ENCODE measurements at places on chromosomes 2 and 18. TPM values are rescaled to one million over a fixed set of nuclear protein-coding genes. Genes with fewer than 3 reads are reported as not detected.
A peak's percentile ranks its signal among the peaks of the same experiment; 100 is the strongest.

GRCh38 chr2:102726128-102727087 is 35.4 kb upstream of the TMEM182 start:
- DNase-seq, result no peak

- no peak for DNase-seq
These were observed 10.3 kb upstream of the NTSR2 start for GRCh38 chr2:11680182-11680900.

- no peak for DNase-seq
These were observed 3.8 kb downstream of the SAG start for GRCh38 chr2:233311241-233311926.

GRCh38 chr2:75518638-75519465 is 41.9 kb downstream of the EVA1A start:
- DNase-seq, result no peak

- no peak for DNase-seq
These were observed 44.8 kb downstream of the RRM2 start for GRCh38 chr2:10167316-10167715.

The RASGRP3 gene
- total RNA-seq, result 36.6 TPM

GRCh38 chr2:85704800-85705679 is 10.9 kb downstream of the GNLY start:
- DNase-seq, result no peak

GRCh38 chr2:240299710-240300068 is 135.8 kb upstream of the GPC1 start:
- DNase-seq, result no peak

DNA sequence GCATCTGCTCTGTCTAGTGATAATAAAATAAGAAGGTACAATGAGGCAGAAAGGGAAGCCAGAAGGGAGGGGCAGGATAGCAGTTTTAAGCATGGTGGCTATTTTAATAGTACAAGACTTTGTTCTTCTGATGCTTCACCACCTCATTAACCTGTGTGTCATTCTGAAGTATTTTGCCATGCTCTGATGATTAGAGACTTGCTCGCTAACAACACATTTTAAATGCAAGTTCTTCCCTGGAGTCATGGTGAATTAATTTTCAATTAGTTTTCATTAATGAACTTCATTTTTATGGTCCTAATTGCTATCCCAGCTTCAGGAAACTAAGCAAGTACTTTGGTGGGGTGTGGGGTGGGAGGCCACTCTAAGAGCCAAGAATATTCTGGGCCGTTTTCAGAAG is 25.7 kb upstream of the LNPK start:
- no peak for DNase-seq

- DNase-seq, result no peak
These were observed 46.7 kb upstream of the KCNF1 start for GRCh38 chr2:10864861-10865636.

DNA sequence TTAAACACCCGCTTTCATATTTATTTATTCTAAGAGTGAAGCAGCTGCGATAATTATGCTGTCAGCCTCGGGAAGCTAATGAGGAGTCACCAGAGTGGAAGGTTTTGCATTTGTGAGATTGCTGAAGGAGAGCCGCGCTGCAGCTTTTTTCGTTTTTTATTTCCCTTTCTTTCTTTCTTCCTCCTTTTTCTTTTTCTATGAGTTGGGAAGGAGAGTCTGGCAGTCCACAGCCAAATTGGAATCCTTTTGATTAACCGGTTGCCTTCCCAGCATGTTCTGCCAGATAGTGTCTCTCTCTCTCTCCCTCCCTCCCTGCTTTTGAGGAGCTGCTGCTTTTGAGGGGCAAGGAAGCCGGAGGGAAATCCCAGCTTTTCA is 82.1 kb downstream of the CDK15 start:
- DNase-seq, result peak; percentile 28

- DNase-seq, result no peak
These were observed 1017.6 kb upstream of the GYPC start for GRCh38 chr2:125638345-125638744.

DNA sequence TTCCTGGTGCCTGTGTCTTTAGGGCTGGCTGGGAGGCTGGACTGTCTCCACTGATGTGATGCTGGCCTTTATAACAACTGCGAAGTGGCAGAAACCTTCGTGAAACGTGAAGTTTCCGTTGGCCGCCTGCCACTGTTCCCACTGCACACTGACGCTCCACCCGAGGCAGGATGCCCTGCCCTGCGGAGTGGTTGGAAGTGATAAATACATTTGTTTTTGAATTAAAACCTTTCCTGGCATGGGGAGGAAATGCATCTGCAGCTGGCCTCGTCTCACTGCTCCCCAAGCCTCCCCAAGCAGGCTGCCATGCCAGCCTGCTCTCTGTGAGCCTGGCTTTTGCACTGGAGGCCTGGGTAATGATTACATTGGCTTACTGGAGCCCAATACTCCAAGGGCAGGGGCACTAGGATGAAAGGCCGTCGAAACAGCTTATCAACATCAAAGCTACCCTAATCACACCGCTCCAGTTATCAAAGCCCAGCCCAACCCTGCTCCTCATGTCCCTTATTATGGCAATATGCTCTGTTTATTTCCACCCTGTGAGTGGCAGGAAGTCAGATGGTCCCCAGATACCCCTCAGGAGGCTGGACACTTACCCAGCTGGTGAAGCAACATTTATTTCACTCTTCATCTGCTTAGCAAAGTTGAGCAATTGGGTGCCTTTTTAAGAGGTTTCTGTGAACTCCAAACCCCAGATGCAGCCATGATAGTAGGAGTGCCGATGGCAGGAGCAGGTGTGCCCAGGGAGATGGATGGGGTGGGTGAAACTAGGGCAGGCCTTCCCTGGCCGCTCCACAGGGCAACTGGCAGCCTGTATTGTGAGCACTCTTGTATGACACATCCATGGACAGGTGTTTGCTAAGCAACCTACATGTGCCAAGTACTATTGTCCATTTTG is 97.4 kb upstream of the ITGA6 start:
- DNase-seq, result peak; percentile 34

- no peak for DNase-seq
These were observed 1.9 kb upstream of the SCYGR1 start for GRCh38 chr2:227389661-227390060.

The GALNT1 gene
- 61.4 TPM for total RNA-seq

DNA sequence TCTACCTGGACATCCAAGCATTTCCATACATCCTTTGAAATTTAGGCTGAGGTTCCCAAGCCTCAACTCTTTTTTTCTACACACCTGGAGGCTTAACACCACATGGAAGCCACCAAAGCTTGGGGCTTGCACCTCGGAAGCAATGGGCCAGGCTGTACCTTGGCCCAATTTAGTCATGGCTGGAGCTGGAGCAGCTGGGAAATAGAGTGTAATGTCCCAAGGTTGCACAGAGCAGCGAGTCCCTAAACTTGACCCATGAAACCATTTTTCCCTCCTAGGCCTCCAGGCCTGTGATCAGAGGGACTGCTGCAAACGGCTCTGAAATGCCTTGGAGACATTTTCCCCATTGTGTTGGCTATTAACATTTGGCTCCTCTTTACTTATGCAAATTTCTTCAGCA is 1574.3 kb upstream of the ZEB2 start:
- DNase-seq, result no peak

DNA sequence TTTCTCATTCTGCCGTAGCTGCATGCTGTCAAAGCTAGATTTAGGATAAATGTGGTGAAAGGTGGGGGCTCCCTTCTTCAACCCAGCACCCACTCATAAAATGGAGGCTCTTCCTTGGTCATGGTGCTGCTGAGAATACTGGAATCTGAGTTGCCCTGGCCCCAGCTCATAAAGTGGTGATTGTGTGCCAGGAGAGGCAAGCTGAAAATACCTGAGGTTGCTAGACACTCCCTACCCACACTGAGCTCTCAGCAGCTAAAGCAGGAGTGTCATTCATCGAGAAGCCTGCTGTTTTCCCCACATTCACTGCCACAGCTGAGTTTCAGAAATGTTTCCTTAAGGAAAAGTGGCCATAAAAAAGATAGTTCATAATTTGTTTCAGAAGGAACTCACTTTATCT is 297.1 kb upstream of the RBMS1 start:
- DNase-seq, result no peak

GRCh38 chr18:75074196-75075015 is 134.5 kb downstream of the PTGR3 start:
- no peak for DNase-seq

The RAB6D gene
- total RNA-seq, result not detected

The EPB41L3 gene
- total RNA-seq, result 37.3 TPM

GRCh38 chr2:20652141-20652540 is 1.2 kb upstream of the HS1BP3 start:
- DNase-seq, result no peak

The FBXO15 gene
- total RNA-seq, result 4.1 TPM

GRCh38 chr2:219416938-219417337 is 1.2 kb upstream of the DES start:
- no peak for DNase-seq

- DNase-seq, result no peak
These were observed 214.4 kb upstream of the EPC2 start for GRCh38 chr2:148430101-148430500.

- no peak for DNase-seq
These were observed 102.4 kb downstream of the COL3A1 start for GRCh38 chr2:189076572-189076971.

GRCh38 chr2:7620255-7620654 is 703.0 kb downstream of the RNF144A start:
- no peak for DNase-seq

DNA sequence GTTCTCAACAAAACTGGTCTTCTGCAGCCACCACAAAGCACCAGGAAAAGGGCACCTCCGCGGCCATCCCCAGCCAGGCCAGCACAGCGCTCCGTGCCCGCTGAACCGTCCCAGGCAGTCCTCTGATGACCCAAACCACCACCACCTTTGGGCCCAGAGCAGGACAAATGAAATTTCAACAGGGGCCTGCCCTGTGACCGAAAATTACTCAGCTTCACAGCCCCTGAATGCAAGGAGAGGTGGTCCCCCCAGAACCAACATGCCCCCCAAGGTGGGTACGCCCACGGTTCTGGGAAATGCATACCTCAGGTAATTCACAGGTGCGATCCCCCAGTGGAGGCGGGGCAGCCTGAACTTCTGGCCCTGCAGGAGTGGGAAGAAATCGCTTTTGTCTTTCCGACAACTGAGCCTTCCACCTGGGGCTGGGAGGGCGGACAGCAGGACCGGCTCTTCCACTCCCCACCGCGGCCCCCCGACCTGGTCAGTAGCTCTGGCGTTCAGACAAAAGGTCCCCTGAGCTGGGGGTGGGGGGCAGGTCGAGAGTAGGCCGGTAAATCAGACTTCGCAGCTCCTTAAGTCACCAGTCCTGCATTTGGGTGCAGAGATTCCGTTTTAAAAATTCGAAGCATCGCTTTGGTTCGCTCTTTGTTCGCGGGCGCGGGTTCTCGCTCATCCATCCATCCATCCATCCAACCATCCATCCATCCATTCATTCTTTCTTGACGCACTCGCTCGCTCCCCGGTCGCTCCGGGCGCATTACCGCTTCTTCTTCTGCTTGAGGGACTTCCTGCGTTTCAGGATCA is 1.4 kb downstream of the ARL4C start:
- peak; percentile 44 for DNase-seq

DNA sequence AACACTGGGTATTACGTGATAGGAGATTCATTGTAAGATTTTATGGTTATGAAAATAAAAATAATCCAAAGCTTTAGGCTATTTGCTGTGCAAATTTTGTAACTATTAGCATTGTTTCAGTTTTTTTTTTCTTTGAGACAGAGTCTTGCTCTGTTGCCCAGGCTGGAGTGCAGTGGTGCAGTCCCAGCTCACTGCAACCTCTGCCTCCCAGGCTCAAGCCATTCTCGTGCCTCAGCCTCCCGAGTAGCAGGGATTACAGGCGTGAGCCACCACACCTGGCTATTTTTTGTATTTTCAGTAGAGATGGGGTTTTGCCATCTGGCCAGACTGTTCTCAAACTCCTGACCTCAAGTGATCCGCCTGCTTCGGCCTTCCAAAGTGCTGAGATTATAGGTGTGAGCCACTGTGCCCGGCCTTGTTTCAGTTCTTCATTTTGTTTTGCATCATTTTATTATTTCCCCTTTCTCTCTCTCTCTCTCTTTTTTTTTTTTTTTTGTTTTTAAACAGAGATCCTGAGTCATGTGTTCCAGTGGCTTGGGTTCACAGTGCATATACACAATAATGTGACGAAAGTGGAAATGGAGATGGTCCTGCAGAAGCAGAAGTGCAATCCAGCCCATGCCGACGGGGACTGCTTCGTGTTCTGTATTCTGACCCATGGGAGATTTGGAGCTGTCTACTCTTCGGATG is 25.8 kb downstream of the CASP10 start:
- no peak for DNase-seq

DNA sequence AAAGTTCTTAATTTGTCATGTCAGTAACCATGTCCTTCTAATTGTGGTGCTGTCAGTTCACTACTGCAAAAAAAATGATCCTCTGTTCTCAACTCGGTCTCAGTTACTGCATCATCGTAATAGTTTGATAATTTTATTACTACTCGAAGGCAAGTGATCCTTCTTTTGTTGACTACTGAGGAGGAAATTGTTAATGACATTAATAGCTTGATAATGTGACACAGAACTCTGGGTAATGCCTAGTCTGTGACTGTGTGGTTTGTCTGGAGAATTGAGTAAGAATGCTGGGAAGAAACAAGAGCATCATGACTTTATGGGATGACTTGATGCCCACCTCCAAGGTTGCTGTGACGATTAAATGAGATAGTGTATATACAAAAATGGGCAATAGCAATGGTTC is 267.2 kb downstream of the LRRTM1 start:
- no peak for DNase-seq

The PAIP2B gene
- 9.1 TPM for total RNA-seq
